Breast epithelium (tissue), 4 donors: ENCODE measurements at places on chromosomes 1 and 21. TPM values are rescaled to one million over a fixed set of nuclear protein-coding genes. Genes with fewer than 3 reads are reported as not detected.

The MYOG gene
- total RNA-seq, result not detected

The CNIH3 gene
- total RNA-seq, result 3.8 TPM

The FCRL5 gene
- not detected for total RNA-seq

The C1orf185 gene
- total RNA-seq, result not detected

The PRKCZ gene
- 17.9 TPM for total RNA-seq

The DDR2 gene
- total RNA-seq, result 238 TPM

The ZNF697 gene
- total RNA-seq, result 4.2 TPM

The UBL4B gene
- 1.6 TPM for total RNA-seq

The SLC9C2 gene
- total RNA-seq, result not detected

The RNU1-2 gene
- total RNA-seq, result under 0.01 TPM

The VTCN1 gene
- total RNA-seq, result 52.1 TPM

The MTMR11 gene
- total RNA-seq, result 13.9 TPM

The CGN gene
- total RNA-seq, result 13.4 TPM

The HHIPL2 gene
- not detected for total RNA-seq

The LAPTM5 gene
- total RNA-seq, result 41.3 TPM

The FMO2 gene
- 141 TPM for total RNA-seq

The CD5L gene
- not detected for total RNA-seq

The CACNA1E gene
- total RNA-seq, result not detected

The F11R gene
- total RNA-seq, result 41.1 TPM

The CLDN17 gene
- not detected for total RNA-seq

The TTC22 gene
- 7.9 TPM for total RNA-seq

The DIPK1A gene
- 14.7 TPM for total RNA-seq

The B3GALT2 gene
- total RNA-seq, result 0.33 TPM

The KCNJ15 gene
- 0.80 TPM for total RNA-seq

The WNT2B gene
- 6.1 TPM for total RNA-seq

The FNBP1L gene
- 33.1 TPM for total RNA-seq

The NTMT2 gene
- total RNA-seq, result not detected

The TRIM58 gene
- 0.32 TPM for total RNA-seq

The TRIM46 gene
- total RNA-seq, result not detected

The FOXD2 gene
- total RNA-seq, result 0.33 TPM

The RPE65 gene
- total RNA-seq, result not detected
